ENCODE measurements at places on chromosomes 12 and 14.

- DNase-seq, result no peak
These were observed 9.2 kb upstream of the PNMA1 start for GRCh38 chr14:73723406-73723796.

DNA sequence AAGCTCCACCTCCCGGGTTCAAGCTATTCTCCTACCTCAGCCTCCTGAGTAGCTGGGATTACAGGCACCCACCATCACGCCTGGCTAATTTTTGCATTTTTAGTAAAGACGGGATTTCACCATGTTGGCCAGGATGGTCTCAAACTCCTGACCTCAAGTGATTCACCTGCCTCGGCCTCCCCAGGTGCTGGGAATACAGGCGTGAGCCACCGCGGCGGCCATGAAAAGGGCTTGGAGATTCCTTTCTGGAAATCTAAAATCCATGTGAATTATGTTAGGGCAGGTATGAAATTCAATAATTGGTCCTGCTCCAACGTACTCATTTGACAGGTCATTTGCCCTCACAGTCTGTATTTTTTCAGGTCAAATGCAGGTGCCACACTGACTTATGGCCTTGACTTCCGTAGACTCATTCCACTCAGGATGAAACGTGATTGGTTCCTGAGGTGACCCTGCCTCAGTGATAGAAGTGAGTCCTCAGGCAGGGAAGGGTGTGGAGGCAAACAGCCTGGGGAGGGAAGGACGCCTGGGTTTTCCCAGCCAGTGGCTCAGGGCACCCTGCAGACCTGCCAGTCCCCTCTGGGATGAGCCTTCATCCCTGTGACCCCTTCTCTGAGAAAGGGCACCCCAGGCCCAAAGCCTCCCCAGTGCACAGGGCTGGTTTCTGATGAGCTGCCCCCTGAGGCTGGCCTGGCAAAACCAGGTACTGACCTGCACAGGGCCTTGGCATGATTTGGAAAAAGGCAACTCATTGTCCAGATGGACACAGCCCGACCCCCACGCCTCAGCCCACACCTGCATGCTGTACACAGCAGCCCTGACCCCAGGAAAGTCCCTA lies 48.7 kb downstream of the PSMA6 start:
- no peak for DNase-seq

DNA sequence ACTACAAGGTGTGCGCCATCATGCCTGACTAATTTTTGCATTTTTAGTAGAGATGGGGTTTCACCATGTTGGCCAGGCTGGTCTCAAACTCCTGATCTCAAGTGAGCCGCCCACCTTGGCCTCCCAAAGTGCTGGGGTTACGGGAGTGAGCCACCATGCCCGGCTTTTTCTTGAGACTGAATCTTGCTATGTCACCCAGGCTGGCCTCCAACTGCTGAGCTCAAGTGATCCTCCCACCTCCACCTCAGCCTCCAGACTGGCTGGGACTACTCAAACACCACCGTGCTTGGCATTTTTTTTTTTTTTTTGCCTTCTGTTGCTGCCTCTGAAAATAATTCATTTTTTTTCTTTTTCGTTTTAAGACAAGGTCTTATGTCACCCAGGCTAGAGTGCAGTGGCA lies 8.2 kb upstream of the ESPL1 start:
- DNase-seq, result no peak

- peak; percentile 71 for DNase-seq
These were observed 54.6 kb downstream of the NCOR2 start for GRCh38 chr12:124512667-124513296.

DNA sequence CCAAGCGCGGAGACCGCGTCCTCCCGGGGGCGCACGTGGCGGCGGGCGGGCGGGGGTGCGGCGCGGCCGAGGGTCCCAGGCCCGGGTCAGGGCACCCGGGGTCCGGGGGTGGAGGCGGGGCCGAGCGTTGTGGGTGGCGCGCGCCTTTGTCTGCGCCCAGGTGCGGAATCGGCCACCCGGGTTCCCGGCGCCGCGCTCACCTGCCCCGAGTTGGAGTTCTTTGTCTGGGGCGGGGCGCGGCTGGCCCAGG lies 50.1 kb downstream of the LRCOL1 start:
- DNase-seq, result no peak

- DNase-seq, result no peak
These were observed 22.7 kb downstream of the CGRRF1 start for GRCh38 chr14:54532111-54533012.

GRCh38 chr12:12812174-12812573 lies 972 bp upstream of the DDX47 start:
- no peak for DNase-seq

DNA sequence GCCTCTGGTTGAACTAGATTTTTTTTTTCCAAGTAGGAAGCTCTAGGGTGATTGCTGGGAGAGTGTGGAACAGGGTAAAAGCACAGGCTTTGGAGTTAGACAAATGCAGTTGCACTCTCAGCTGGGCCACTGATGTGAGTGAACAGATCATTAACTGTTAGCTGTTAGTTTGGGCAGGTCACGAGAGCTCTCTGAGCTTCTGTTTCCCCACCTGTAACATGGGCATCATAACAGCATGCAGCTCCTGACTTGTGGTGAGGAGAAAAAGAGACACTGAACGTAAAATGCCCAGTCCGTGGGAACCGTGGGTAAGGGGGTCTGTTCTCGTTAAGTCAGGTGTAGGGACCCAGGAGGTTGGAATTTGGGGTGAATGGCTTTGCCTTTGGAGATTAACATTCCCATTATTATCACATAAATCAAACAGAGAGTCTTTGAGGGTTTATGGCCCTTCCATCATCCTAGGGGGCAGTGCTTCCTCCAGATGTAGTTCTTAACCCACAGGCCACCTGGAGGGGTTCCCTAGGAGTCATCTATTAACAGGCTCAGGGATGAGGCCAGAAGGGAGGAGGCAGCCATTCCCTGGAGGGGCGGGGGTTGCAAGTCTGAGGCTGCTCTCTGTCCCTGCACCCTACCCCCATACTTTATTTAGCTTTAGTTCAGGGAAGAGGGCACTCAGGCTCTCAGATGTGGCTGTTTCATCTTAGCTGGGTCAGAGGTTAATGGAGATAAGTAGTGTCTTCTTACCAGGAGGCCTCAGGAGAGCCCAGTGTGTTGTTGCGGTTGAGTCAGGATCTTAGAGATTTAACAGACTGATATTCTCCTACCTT lies 135.2 kb downstream of the DACT1 start:
- no peak for DNase-seq

- no peak for DNase-seq
These were observed 53.5 kb downstream of the FSCB start for GRCh38 chr14:44453433-44454171.

GRCh38 chr14:74144789-74145188 lies 60.0 kb downstream of the LIN52 start:
- DNase-seq, result no peak

GRCh38 chr14:69635981-69636639 lies 24.7 kb downstream of the SUSD6 start:
- DNase-seq, result no peak

- DNase-seq, result no peak
These were observed 36.3 kb upstream of the PLXNC1 start for GRCh38 chr12:94112121-94112520.

DNA sequence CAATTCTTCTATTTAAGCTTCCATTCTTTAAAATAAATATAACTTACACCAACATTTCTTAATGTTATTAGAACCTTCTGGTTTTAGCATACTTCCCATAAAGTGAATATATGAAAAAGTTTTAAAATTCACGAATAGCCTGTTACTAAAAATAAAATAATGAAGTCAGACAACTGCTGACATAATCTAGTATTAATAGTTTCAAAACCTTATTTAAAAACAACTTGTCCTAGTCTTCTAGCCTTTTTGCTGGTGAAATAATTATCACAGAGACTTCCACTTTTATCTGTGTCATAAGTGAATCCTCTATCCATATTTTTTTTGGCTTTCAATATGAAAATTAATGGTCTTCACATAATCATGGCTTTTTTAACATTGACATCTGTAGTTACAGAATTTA lies 93.8 kb upstream of the MON2 start:
- no peak for DNase-seq

DNA sequence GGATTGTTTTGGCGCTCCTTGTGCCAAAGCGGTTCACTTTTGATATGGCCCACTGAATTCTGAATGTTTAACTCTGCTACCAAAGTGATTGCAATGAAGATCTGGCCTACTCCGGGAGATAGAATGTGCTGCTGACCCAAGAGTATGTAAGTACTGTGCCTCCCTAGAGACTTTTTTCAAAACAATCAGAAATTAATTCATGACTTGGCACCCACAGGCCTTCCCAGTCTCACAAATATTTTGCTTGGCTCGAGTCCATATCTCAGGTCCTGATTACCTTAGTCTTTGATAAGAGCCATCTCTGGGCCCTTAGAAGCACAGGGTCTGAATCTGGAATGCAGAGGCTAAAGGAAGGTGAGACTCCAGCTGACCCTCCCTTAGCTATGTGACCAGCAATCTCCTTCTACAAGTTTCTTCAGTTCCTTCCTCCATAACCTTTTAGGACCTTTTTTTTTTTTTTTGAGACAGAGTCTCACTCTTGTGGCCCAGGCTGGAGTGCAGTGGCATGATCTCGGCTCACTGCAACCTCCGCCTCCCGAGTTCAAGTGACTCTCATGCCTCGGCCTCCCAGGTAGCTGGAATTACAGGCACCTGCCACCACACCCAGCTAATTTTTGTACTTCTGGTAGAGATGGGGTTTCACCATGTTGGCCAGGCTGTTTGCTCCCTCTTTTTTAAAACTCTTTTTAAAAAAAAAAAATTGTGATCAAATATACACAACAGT lies 49.5 kb upstream of the METAP2 start:
- DNase-seq, result no peak

DNA sequence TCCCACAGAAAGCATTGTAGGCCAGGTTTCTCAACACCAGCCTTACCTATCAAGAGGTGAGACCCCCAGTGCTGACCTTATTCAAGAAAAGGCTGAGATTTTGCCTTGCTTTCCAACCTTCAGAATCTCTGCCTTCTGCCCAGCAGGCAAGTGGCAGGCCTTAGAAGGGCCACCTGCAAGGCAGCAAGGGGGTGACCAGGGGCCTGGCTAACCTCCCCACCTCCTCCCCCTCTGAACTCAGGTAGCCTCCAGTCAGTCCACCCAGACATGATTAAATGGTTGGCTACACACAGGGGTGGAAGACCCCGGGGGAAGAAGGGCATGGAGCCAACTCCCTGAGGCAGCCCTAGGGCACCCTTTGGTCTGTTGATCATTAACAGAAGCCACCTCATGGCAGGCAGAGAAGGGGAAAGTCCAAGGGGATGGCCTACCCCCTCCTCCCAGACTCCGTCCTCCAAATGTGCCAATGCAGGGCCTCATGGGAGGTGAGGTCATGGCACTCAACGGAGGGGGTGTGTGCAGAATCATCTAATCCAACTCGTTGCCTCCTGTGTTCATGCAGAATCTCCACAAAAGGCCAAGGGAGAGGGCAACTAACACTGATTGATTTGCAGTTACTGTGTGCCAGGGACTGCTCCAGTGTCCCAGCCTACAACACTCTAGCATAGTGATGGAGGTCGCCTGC lies 8.5 kb downstream of the ZFP36L1 start:
- no peak for DNase-seq

DNA sequence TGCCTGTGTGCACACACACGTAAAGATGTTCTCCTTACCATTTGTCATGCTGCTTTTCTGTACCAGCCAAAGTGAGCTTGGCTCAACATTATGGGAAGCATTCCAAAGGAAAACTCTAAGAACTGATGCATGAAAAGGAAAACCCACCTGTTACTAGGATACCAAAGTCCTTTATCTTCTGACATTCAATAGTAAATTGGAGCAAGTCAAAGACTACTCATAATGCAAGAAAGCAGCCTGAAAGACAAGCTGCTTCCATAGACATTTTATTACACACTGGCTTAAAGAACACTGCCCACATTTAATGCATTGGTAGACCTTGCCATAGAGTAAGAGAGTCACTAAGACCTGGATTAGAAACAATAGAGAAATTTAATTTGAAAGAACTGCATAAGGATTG lies 159.0 kb downstream of the LRIG3 start:
- no peak for DNase-seq

- DNase-seq, result no peak
These were observed 68.8 kb downstream of the CD163L1 start for GRCh38 chr12:7375145-7375543.
